ENCODE measurements at places on chromosomes 4 and X.

GRCh38 chrX:46681849-46682248, 77.1 kb downstream of the SLC9A7 start:
- DNase-seq, result no peak

GRCh38 chrX:78759081-78759480, 11.6 kb downstream of the LPAR4 start:
- DNase-seq, result no peak

GRCh38 chr4:20151436-20151835, 100.3 kb upstream of the SLIT2 start:
- no peak for DNase-seq

- no peak for DNase-seq
These were observed 147.1 kb downstream of the NHS start for GRCh38 chrX:17521871-17522693.

GRCh38 chrX:69615779-69616456, at the start of gene EDA:
Gene EDA (plus strand): TSS chrX:69616113.
- DNase-seq, result peak; percentile 53

DNA sequence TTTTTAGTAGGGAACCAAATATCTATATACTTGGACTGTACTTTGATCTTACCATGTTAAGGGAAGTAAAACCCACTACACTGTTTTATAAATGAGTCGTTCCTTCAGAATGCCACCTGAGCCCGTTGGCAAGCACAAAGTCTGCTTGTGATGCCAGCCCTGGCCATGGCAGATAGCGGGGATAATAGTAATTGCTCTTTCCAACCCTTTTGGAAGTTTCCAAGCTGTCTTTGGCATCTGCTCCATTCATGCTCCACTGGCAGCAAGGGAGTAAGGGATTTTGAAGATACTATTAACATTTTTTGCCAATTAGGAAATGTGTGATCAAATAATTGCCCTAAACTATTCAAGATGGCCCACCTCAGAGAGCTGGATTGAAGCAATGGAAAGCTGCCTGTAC, 689.2 kb upstream of the SLIT2 start:
- no peak for DNase-seq

- no peak for DNase-seq
These were observed 435.8 kb downstream of the SPRY1 start for GRCh38 chr4:123832173-123833026.

- no peak for DNase-seq
These were observed 125.6 kb downstream of the PTTG2 start for GRCh38 chr4:38085751-38086150.

- no peak for DNase-seq
These were observed 145.8 kb downstream of the AASDH start for GRCh38 chr4:56241500-56241899.

- no peak for DNase-seq
These were observed 159.1 kb upstream of the DGKK start for GRCh38 chrX:50629774-50630173.

DNA sequence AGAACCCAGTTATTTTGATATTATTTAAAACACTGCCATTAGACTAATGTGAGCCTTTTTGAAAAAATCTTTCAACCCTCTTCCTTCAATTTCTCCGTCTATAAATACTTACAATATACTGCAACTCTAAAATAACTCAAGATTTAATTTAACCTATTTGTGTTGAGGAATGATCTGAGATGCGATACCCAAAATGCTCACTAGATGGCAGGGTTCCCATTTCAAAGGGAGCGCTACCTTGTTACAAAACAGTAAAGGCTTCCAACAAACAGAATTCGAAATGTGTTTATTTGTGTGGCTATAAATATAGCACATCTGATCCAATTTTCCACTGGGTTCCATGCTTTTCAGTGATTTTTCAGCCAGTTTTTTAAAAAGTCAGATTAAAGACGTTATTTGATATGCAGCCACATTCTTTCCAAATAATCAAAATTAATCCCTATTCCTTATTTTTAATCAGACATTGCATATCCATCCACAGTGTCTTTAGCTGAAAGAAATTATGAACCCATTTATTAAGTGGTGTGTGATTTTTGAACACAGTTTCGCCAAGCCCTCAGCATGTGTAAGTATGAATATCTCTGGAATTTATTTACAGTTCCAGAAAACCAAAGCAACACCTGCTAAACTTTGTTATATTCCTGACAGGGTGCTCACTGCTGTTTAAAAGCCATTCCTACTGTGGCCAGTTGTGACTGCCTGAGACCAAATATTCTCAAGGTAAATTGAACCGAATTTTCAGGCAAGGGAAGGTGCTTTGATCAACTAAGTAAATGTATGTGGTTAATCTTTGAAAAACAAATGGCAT, 668.0 kb upstream of the LCORL start:
- peak; percentile 54 for DNase-seq

- no peak for DNase-seq
These were observed 42.0 kb downstream of the SOD3 start for GRCh38 chr4:24837336-24837735.

DNA sequence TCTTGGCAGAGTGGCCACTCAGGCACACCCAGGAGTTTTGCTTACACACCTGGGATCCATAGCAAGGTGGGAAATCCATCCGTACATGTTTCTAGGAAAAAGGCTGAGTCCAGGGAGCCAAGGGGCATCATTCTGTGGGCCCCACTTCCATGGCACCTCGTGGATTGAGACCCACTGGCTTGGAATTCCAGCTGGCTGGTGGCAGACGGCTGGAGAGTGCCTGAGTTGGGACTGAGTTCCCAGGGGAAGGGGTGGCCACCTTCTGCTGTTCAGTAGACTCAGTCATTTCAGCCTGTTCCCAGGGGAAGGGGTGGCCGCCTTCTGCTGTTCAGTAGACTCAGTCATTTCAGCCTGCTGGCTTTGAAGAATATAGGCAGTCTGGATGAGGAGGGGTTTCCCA, 366.0 kb upstream of the GRIA3 start:
- DNase-seq, result no peak

GRCh38 chr4:10203851-10204250, 87.3 kb upstream of the WDR1 start:
- no peak for DNase-seq

DNA sequence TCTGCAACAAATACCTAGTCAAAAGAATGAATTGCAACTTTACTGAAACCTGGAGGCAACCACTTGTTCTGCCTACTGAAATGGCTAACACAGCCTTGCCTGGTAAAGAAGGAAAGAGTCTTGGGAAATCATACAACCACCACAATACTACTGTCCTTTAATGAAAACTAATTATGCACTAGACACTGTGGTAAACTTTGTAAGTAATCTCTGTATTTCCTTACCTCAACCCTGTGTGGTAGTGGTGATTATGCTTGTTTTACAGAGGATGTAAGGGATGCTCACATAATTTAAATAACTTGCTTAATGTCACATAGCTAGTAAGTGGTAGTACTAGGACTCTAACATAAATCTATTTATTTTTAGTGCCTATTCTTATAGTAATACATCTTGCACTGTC, 44.7 kb downstream of the TMEM156 start:
- DNase-seq, result no peak

- no peak for DNase-seq
These were observed 185.0 kb upstream of the FAM241A start for GRCh38 chr4:111960241-111960667.

DNA sequence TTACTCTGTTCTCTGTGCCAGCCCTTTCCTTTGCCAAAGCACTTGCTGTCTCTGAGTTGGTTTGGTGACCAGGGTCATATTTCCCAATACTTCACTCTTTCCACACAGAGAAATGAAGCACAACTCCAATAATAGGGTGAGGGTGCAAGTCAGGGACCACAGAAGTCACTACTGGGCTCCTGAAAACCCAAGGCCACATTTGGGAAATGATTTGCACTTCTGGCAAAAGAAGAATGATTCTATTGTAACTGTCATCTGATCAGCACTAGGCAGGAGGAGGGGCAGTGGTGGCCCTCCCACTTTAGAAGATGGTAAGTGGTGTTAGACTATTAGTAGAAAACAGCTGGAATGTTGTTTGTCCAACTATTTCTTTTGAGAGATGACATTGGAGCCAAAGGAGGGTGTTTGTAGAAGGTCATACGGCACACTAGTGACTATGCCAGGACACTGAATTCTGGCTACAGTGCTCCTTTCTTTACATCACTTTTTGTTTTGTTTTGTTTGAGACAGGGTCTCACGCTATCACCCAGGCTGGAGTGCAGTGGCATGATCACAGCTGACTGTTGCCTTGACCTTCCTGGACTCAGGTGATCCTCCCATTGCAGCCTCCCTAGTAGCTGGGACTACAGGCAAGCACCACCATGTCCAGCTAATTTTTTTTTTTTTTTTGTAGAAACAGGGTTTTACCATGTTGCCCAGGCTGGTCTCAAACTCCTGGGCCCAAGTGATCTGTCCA, 10.8 kb upstream of the HADH start:
- no peak for DNase-seq

GRCh38 chr4:145420595-145421214, 60.9 kb upstream of the SMAD1 start:
- no peak for DNase-seq

- DNase-seq, result no peak
These were observed 26.8 kb downstream of the ENOX2 start for GRCh38 chrX:130876226-130876625.

DNA sequence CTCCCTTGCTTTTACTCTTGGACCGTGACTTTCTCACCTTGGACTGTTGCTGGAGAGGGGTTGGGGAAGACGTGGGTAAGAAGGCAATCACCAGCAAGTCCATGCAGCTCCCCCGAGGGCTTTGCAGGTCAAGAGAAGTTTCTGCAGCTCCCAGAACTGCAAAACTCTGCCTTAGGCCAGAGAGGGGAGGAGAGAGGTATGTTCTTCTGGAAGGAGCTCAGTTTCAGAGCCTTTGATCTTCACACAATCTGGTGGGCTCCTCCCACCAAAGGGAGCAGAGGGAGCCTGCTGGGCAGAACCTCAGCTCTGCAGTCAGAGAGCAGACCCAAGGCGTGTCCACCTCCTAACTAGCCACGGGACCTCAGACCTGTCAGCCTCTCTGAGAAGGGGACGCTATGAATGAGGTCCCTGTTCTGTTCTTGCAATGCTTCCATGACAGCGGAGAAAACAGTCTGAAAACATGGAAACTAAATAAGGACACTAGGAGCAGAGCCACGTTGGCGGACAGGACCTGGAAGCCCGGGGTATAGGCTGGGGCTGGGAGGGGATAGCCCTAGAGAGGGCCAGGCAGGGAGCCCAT, 92.8 kb downstream of the EVC2 start:
- no peak for DNase-seq

DNA sequence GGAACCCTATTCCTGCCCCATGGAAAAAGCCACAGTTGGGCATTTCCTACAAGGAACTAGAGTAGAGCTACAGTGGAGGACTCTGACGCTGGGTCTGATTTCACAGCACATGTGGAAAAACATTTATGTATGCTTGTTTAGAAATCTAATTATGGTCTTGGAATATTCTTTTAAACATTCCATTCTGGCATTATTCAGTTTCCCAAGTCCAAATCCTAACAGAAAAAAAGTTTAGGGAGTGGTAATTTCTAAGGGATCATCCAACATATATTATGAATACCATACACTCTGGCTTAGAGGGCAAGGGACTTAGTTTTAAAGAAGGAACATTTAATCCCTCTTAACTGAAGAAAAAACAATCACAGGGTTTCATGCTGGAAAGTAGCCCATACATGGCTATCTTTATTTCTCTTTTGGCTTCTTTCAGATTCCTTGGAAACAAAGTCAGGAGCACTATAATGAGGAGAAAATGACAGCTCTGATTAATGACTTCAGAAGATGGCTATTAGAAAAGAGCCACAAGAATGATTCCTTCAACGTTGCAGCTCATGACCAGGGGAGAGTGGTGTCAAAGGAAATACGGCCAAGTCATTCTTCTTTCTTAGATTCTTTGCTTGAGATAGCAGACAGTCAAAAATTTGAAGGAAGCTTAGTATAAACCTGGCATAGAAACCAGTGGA, 56.1 kb downstream of the CNGA2 start:
- no peak for DNase-seq

- no peak for DNase-seq
These were observed 1454.3 kb downstream of the FSTL5 start for GRCh38 chr4:160709546-160709945.

GRCh38 chr4:54941994-54942552, 183.3 kb downstream of the KDR start:
- DNase-seq, result peak; percentile 36

DNA sequence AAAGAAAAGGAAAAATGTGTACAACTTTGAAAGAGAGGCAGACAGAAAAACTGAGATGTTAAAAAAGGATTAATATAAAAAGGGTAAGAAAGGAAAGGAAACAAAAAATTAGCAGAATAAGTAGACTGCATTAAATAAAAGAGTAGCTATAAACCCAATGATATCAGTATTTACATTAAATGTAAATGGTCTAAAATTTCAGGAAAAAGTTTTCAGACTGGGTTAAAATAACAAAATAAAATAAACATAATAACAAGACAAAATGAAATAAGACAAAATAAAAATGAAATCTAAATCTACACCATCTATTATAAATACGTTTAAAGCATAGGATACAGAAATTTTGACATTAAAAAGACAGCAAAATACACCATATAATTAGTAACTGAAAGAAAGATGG, 199.0 kb downstream of the HTR2C start:
- DNase-seq, result no peak

DNA sequence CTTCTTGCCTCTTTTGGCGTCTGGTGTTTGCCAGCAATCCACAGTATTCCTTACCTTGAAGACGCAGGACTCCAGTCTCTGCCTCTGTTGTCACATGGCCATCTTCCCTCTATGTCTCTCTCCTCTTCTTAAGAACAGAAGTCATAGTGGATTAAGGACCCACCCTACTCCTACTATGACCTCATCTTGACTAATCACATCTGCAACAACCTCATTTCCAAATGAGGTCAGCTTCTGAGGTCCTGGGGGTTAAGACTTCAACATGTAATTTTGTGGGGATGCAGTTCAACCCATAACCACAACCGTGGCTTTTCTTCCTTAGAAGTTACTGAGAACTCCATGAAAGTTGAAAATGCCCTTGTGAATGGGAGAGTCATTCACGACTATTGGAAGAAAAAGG, 23.3 kb downstream of the TLR8 start:
- DNase-seq, result no peak

DNA sequence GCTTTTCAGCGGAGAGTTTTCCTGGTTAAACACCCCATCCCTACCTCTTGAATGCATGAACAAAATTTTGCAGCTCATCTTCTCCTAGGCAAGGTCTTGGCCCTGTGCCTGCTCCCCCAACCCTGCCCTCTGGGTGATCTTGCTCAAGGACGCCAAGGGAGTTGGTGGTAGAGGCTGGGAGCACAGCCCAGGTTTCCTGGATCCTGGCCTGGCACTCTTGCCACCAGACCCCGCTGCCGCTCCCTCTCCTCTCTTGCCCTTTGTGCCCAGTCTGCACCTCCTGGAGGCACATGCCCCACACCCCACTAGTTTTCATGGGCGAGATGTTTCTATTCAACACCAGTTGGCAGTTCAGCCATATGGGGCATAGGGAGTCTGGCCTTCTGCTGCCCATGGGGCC, 37.3 kb downstream of the TSC22D3 start:
- no peak for DNase-seq

DNA sequence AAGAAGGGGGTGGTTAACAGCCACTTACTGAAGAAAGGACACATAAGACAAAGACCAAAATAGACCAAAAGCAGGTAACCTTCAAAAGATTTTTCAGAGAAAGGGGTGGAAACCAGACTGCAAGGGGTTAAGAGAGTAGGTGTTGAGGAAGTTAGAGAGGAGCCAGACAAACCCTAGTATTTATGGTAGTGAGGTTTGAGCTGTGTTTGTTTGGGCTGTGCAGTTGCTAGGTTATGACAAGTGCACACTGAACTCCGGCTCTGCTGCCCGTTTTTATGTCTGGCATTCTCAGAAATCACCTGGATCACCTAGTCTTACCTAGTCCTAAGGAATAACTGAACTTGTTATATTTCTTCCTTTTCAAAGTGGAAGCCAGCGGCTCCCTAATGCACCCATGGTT, 22.9 kb upstream of the G3BP2 start:
- peak; percentile 53 for DNase-seq
